Activated CD4-positive, alpha-beta T cell treated with anti-CD3 and anti-CD28 coated beads, Interleukin-2, amount 10 ng/mL, durations not matched to agents 7 days and 5 days (primary cell): ENCODE measurements at places on chromosomes 13 and 19.

DNA sequence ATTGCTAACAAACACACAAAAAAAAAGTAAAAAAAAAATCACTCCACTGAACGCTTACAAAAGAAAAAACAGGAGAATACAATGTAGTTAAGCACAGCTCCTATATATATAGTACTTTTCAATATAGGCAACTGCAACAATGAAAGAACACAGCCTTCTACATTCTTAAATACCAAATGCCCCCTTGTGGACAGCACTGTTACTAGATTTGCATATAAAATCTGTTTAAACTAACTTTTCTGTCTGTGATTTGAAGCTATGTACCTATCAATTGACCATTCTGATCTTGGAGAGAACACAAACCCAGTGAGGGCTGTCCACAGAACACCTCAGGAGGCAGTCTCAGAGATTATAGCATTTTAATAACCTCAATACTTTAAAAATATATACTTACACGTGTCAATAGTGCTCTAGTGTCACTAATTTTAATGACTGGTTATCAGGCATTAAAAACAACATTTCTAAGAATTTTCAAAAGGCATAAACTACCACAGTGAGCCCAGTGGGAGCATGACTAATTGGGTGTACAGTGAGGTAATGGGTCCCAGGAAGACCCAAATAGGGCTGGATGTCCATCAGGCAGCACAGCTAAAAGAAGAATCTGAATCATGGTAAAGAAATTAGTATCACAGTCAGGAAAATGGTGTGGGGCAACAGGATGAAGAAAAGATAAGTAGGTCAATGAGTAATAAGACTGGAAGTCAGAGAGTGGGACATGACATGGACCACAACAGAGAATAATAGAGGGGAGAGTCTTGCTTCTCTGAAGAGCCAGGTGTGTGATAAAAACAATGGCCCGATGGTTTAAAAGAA lies 22.2 kb downstream of the CCDC169 start:
- peaks cover 19% of the 10 kb centered on the region for H3K27me3 ChIP-seq
- no peak overlapping the region for H3K4me3 ChIP-seq
- peak; percentile 36 for DNase-seq
- no peaks in the 10 kb centered on the region for H3K36me3 ChIP-seq
- H3K27ac ChIP-seq = no peak overlapping the region

- H3K36me3 ChIP-seq = peaks cover 9% of the 10 kb centered on the region
- no peaks in the 10 kb centered on the region for H3K27me3 ChIP-seq
- DNase-seq = peak; percentile 90
- H3K4me1 ChIP-seq = no peaks in the 10 kb centered on the region
These were observed at the start of gene ZNF471 for GRCh38 chr19:56507446-56508289. ZNF471 (plus strand) TSS chr19:56507855; CDS start chr19:56511572, 3,717 bp downstream.

- H3K36me3 ChIP-seq = no peaks in the 10 kb centered on the region
- no peak overlapping the region for H3K27ac ChIP-seq
- no peaks in the 10 kb centered on the region for H3K4me1 ChIP-seq
- H3K27me3 ChIP-seq = peaks cover 36% of the 10 kb centered on the region
- no peak overlapping the region for H3K4me3 ChIP-seq
These were observed 10.3 kb upstream of the MEDAG start for GRCh38 chr13:30895773-30896172.

- H3K36me3 ChIP-seq = no peaks in the 10 kb centered on the region
- H3K4me3 ChIP-seq = no peak overlapping the region
- DNase-seq = no peak
- H3K4me1 ChIP-seq = peaks cover 8% of the 10 kb centered on the region
These were observed 98.2 kb upstream of the C1QTNF9B start for GRCh38 chr13:23995283-23996073.

DNA sequence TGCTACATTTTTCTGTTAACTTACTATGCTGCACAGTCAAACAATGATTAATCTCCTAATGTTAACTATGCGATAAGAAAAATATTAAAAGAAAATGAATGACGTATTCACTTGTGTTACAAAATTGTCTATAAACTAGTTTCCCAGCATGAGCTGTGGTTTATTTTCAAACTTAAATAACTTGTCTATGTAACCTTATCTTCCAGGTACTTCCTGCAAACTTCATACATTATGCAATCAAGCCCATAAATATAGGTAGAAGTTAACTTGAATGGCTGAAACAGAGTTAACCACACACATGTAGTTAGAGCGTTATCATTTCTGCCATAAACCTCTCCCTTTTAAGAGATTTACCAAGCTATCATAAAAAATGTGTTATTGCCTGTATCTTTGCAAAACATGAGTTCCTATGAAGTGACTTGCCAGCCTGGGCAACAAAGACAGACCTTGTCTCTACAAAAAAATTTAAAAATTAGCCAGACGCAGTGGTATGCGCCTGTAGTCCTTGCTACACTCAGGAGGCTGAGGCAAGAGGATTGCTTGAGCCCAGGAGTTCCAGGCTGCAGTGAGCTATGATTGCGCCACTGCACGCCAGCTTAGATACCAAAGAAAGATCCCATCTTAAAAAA lies 17.7 kb upstream of the KLF5 start:
- no peaks in the 10 kb centered on the region for H3K4me1 ChIP-seq
- no peak for DNase-seq
- H3K27me3 ChIP-seq = no peaks in the 10 kb centered on the region
- H3K27ac ChIP-seq = no peak overlapping the region

DNA sequence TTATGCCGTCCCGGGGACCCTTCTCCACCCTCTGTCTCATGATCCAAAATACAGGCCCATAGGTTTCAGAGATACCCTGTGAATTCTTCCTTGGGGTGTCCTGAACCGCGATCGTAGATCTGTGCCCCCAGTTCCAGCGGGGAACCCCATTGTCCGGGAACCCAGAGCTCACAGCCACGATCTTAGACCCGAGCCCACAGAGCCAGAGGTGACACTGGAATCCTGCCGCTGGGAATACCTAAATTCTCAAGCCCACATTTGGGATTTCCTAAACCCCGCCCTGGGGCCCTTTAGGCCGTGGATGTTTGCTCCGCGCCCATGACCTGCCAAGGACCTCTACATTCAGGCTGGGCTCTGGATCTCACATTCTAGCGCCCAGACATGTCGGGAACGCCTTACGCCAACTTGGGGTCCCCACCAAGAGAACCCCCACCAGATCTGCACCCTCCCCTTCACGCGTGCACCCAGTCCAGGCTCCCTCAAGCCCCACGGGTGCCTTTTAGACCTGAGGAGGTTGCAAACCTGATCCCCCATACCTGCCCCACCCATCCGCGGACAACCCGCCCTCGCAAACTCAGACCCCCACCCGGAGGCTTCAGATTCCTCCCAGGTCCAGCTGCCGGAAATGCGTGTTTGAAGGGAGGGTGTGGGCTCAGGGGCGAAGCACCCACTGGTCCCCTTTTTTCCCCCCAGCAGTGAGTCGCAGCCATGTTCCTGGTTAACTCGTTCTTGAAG lies 605 bp downstream of the CAPNS1 start:
- peak overlapping the region; percentile 95 for H3K27ac ChIP-seq
- peak; percentile 58 for DNase-seq

DNA sequence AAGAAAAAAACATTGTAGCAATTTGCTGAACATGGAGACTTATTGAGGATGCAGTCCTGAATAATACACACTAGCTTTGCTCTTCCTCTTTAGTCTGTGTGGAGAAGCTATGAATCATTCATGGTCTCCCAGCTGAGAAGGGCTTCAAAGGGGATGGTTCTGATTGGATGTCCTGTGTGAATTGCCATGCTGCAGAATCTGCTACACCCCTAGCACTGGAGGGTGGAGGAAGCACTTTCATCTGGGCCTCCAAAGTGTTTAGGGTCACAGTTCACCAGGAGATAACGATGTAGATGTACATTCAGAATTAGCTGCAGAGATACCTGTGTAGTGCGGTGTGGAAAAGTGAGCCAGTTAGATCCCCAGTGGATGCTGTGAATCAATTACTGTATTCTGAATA lies 321.1 kb upstream of the EDNRB start:
- H3K4me3 ChIP-seq = no peak overlapping the region
- no peaks in the 10 kb centered on the region for H3K4me1 ChIP-seq
- no peaks in the 10 kb centered on the region for H3K27me3 ChIP-seq
- no peaks in the 10 kb centered on the region for H3K36me3 ChIP-seq

- no peaks in the 10 kb centered on the region for H3K36me3 ChIP-seq
- H3K27ac ChIP-seq = no peak overlapping the region
- H3K4me3 ChIP-seq = no peak overlapping the region
- H3K27me3 ChIP-seq = no peaks in the 10 kb centered on the region
- no peaks in the 10 kb centered on the region for H3K4me1 ChIP-seq
These were observed 303.2 kb upstream of the NBEA start for GRCh38 chr13:34638897-34639296.

GRCh38 chr13:98542568-98543377 lies 34.1 kb downstream of the STK24 start:
- H3K27ac ChIP-seq = peak overlapping the region; percentile 77
- H3K4me3 ChIP-seq = peak overlapping the region; percentile 40
- peaks cover 18% of the 10 kb centered on the region for H3K36me3 ChIP-seq
- peaks cover 85% of the 10 kb centered on the region for H3K4me1 ChIP-seq
- H3K27me3 ChIP-seq = no peaks in the 10 kb centered on the region

- no peaks in the 10 kb centered on the region for H3K4me1 ChIP-seq
- no peaks in the 10 kb centered on the region for H3K36me3 ChIP-seq
- no peak overlapping the region for H3K27ac ChIP-seq
These were observed 1449.3 kb downstream of the SLITRK1 start for GRCh38 chr13:82432949-82433348.

DNA sequence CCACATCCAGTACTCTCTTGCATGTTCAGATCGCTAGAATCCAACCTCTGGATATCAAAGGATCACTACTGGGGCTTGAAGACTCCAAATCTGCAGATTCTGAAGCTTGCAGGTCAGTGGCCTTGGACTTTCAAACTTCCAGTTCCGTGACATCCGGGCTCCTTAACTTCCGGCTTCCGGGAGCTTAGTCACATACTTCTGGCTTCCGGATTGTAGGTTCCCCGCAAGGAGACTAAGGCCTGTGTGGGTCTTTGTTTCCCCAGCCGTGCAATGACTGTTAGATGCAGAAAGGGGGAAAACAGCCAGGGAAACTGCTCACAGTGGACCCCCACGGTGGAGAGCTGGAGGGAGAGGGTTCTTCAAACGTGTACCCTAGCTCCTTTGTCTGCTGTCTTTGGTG lies 41.4 kb downstream of the ZNF333 start:
- no peaks in the 10 kb centered on the region for H3K4me1 ChIP-seq
- DNase-seq = no peak
- peaks cover 2% of the 10 kb centered on the region for H3K27me3 ChIP-seq
- H3K36me3 ChIP-seq = no peaks in the 10 kb centered on the region
- H3K4me3 ChIP-seq = no peak overlapping the region
- no peak overlapping the region for H3K27ac ChIP-seq

DNA sequence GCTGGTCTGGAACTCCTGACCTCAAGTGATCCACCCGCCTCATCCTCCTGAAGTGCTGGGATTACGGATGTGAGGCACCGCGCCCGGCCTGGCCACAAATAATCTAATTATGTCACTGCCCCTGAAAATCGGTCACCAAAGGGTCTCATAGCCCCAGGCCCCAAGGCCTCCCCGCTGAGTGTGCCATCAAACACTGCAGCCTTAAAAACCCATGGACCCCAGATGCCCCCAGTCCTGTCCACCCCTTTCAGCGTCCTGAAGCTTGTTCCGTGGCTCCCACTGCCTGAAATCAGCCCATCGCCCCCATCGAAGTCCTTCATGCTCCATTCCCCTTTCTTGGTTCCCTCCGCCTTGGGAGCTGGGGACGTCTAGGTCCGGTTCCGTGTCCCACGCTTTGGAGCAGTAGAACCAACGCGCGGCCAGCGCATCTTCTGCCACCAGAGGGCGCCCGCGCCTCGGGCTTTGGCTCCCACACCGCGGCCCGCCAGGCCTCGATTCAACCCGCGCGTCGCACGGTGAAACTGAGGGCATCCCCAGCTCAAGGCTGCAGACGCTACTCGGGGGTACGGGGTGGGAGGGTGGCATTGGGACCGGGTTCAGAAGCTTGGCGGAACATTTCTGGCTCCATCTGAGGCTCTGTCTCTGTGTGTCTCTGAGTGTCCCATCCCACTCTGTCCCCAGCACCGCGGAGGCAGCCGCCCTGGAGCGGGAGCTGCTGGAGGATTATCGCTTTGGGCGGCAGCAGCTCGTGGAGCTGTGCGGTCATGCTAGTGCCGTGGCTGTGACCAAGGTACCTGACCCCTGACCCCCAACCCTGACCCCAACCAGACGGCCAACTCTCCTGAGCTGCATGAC lies 3.5 kb downstream of the YJEFN3 start:
- peaks cover 16% of the 10 kb centered on the region for H3K36me3 ChIP-seq
- peaks cover 3% of the 10 kb centered on the region for H3K27me3 ChIP-seq
- H3K4me3 ChIP-seq = no peak overlapping the region
- DNase-seq = peak; percentile 85
- H3K4me1 ChIP-seq = peaks cover 15% of the 10 kb centered on the region

GRCh38 chr13:106143392-106143791 lies 392.1 kb downstream of the EFNB2 start:
- H3K4me1 ChIP-seq = no peaks in the 10 kb centered on the region
- DNase-seq = no peak

- no peak for DNase-seq
- no peak overlapping the region for H3K4me3 ChIP-seq
- no peaks in the 10 kb centered on the region for H3K36me3 ChIP-seq
- H3K4me1 ChIP-seq = peaks cover 14% of the 10 kb centered on the region
- H3K27ac ChIP-seq = no peak overlapping the region
These were observed 8.5 kb downstream of the CCDC8 start for GRCh38 chr19:46404753-46405468.

GRCh38 chr19:44748426-44749254 lies at the start of gene BCL3:
BCL3 (plus strand) TSS chr19:44748708; CDS start chr19:44748791, 83 bp downstream.
- DNase-seq = peak; percentile 71
- H3K27ac ChIP-seq = peak within 1 kb of the TSS; percentile 88
- peaks cover 4% of the 10 kb centered on the region for H3K27me3 ChIP-seq
- peaks cover 41% of the 10 kb centered on the region for H3K36me3 ChIP-seq
- peak within 1 kb of the TSS; percentile 91 for H3K4me3 ChIP-seq

DNA sequence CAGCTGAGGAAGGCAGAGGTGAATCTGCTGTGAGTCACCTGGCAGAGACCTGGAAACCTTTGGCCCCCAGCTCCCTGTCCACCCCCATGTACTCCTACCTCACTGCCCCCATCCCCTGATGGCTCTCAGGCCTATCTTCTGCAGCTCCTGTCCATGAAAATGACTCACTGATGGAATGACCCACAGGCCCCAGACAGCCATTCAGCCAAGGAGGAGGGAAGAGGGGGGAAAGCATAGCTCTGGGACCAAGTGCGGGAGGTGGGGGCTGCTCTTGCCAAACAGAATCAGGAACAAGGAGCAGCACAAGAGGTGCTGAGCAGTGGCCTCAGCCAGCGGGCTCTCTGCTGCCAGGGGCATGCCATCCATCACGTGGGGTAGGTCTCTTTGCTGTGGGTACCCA lies 111.4 kb upstream of the C1QTNF9B start:
- DNase-seq = no peak
- no peak overlapping the region for H3K4me3 ChIP-seq
- no peak overlapping the region for H3K27ac ChIP-seq
- no peaks in the 10 kb centered on the region for H3K4me1 ChIP-seq

DNA sequence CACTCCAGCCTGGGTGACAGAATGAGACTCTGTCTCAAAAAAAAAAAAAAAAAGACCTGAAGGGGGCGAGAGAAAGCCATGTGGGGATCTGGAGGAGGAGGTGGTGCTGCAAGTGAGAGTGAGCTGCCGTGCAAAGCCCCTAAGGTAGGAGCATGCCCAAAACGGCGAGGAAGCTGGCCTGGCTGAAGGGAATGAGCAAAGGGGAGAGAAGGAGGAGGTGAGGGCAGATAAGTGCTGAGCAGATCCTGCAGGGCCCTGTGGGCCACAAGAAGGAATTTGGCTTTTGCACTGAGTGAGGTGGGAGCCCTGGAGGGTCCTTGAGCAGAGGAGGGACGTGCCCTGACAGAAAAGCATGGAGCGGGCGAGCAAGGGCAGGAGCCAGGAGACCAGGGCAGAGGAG lies 19.4 kb upstream of the ADGRE5 start:
- H3K27ac ChIP-seq = peak overlapping the region; percentile 90
- no peaks in the 10 kb centered on the region for H3K27me3 ChIP-seq
- H3K4me3 ChIP-seq = peak overlapping the region; percentile 67
- DNase-seq = peak; percentile 53
